ENCODE measurements at places on chromosomes 4 and X. TPM values are rescaled to one million over a fixed set of nuclear protein-coding genes. Genes with fewer than 3 reads are reported as not detected.

DNA sequence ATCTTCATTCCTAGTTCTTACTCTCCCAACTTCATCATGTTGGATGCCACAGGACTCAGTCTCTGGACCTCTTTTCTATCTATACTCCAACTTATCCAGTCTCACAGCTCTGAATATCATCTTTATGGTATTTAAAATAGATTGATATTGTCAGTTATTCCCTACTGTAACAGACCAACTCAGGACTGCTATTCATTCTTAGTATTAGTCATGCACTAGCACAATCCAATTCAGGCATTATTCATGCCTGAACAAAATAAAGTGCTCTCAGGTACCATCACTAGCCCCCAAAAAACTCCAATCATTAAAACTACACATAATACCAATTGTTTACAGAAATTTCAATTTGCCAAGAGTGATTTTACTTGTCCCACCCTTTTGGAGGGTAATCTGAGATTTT is 37.7 kb downstream of the FRYL start:
- H3K36me3 ChIP-seq, result no peaks in the 10 kb centered on the region
- H3K4me1 ChIP-seq, result peaks cover 3% of the 10 kb centered on the region
- DNase-seq, result no peak
- H3K27me3 ChIP-seq, result no peaks in the 10 kb centered on the region
- no peak overlapping the region for H3K27ac ChIP-seq

DNA sequence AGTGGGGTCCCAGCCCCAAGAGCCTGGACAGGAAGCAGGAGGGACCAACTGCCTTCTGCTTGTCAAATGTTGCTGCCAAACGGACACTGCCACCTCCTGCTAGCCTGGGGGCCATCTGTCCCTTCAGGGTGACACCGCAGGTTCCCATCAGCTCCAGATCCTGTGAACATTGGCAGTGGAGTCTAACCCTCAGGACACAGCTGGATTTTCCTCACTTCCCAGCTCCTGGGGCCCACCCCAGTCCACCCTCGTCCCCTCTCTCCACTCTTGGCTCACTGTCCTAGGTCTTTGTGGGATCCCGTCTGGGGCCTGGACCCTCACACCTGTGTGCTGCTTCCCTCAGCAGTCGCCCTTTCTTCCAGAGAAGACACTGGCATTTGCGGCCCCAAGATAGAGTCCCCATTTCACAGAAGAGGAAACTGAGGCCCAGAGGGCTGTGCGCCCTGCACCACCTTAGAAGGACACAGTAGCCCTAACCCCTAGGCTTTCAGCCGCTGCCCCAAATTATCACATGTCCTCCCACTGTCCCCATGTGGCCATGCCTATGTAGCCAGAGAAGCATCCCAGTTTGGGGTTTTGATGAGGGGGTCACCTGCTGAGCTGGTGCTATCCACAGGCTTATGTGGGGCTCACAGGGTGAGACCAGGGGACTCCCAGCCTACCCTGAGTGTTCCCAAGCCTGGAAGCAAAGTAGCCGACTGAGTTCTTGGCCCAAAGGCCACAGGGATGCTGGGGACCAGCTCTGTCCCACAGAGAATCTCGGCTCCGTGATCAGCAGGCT is 20.1 kb downstream of the PPP2R2C start:
- H3K27me3 ChIP-seq, result no peaks in the 10 kb centered on the region
- H3K4me1 ChIP-seq, result peaks cover under 1% of the 10 kb centered on the region
- no peak overlapping the region for H3K4me3 ChIP-seq
- no peak overlapping the region for H3K27ac ChIP-seq
- no peak for DNase-seq

DNA sequence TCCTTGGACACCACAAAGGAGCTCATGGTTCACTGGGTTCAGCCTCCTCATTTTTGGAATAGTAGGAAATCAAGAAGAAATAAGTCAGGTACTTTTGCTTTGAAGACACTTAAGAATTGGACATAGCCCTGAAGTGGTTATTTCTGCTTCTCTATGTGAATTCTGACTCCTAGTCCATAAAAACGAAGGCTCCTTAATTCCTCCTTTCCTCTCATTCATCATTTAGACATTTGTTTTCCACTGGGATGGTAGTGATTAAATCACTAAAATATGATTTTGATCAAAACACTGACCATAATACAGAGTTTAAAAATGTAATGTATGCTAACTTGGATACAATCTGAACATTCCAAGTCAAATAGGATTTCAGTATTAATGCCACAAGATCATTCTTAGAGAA is 34.7 kb upstream of the CYP2U1 start:
- no peaks in the 10 kb centered on the region for H3K4me1 ChIP-seq
- no peaks in the 10 kb centered on the region for H3K27me3 ChIP-seq
- H3K27ac ChIP-seq, result no peak overlapping the region
- H3K4me3 ChIP-seq, result no peak overlapping the region
- no peaks in the 10 kb centered on the region for H3K36me3 ChIP-seq

DNA sequence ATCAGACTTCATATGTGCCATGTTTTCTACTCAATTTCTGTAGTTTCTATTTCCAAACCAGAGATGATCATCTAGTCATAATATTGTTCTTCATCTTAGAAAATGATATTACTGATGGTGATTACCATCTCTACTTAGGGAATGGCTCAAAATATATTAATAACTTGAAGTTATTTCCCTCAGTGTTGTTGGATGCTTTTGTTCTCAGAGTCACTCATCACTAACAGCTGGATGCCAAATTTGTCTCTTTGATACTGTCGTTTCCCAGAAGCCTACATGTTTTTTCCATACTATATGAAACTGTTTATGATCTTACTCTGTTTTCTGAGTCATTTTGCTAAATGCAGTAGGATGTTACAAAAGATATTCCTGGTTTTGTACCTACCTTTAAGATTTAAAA is 8.9 kb downstream of the PGAM4 start:
- no peaks in the 10 kb centered on the region for H3K4me1 ChIP-seq
- H3K4me3 ChIP-seq, result no peak overlapping the region
- no peaks in the 10 kb centered on the region for H3K36me3 ChIP-seq

The BEX1 gene
- 174 TPM for polyA plus RNA-seq

The HSD17B10 gene
- 44.8 TPM for polyA plus RNA-seq

The MTMR8 gene
- polyA plus RNA-seq, result 0.47 TPM

The SORCS2 gene
- polyA plus RNA-seq, result 4.6 TPM

All from testis (tissue), 5 donors.